Pulmonary artery endothelial cell (primary cell): ENCODE measurements at places on chromosomes 12 and 14. TPM values are rescaled to one million over a fixed set of nuclear protein-coding genes. Genes with fewer than 3 reads are reported as not detected.

CEP170B gene
- 17.1 and 19.0 TPM in 2 replicates for total RNA-seq

SERPINA5 gene
- total RNA-seq: 0.67 and 1.3 TPM in 2 replicates

MYF6 gene
- not detected in 2 replicates for total RNA-seq

ARG2 gene
- total RNA-seq: 35.9 and 54.9 TPM in 2 replicates

C12orf50 gene
- total RNA-seq: 0.07 TPM in 1 of 2 replicates, not detected in the other

OTUB2 gene
- 0.53 and 1.3 TPM in 2 replicates for total RNA-seq
